ENCODE measurements at places on chromosomes 5 and 9. TPM values are rescaled to one million over a fixed set of nuclear protein-coding genes. Genes with fewer than 3 reads are reported as not detected.

The SPINK7 gene
- total RNA-seq: not detected

DNA sequence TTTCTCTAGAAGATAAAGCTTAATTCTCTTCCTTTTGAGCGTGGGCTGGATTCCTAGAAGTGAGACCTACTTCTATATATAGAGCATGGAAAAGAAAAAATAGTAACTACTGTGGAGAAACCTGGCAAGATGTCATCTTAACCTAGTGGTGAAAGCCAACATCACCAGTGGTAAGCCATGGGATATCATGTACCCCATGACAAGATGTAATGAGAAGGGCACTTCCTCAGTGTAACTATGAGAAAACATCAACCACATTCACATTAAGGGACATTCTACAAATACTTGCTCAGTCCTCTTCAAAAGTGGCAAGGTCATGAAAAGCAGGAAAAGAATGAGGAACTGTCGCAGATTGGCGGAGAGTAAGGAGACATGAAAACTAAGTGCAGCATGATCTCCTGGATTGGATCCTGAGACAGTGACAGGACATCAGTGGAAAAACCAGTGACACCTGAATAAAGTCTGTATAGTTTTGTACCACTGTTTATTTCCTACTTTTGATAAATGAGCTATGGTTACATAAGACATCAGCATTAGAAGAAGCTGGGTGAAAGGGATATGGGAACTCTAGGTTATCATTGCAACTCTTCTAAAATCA, 65.4 kb downstream of the PRRC1 start:
- H3K4me3 ChIP-seq: no peak overlapping the region
- H3K36me3 ChIP-seq: no peaks in the 10 kb centered on the region
- H3K27me3 ChIP-seq: peaks cover 5% of the 10 kb centered on the region
- no peak overlapping the region for H3K27ac ChIP-seq
- DNase-seq: no peak

The ZNF883 gene
- total RNA-seq: not detected

GRCh38 chr5:127076315-127077129, 3.2 kb upstream of the C5orf63 start:
- H3K27me3 ChIP-seq: peaks cover 3% of the 10 kb centered on the region
- no peak for DNase-seq
- H3K4me3 ChIP-seq: no peak overlapping the region
- no peak overlapping the region for H3K27ac ChIP-seq
- peaks cover 22% of the 10 kb centered on the region for H3K4me1 ChIP-seq

DNA sequence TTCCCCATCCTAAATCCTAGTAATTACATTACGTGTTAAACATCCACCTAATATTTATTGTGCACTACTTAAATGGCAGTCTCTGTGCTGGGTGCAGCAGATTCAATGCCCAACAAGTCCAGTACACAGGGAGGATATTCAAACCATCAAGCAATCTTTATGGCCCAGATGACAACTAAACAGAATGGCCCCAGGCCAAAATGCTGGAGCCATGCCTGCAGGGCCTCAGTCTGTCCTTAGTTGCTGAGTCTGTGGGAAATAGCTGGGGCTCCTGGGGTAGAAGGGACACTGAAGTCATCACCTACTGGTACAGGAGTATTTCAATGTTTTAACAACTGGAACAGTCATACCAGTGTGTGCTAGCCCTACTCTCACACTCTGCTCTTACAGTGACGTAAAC, 153.5 kb downstream of the ZNF608 start:
- H3K27ac ChIP-seq: no peak overlapping the region
- DNase-seq: no peak
- H3K4me3 ChIP-seq: no peak overlapping the region
- no peaks in the 10 kb centered on the region for H3K36me3 ChIP-seq
- no peaks in the 10 kb centered on the region for H3K4me1 ChIP-seq

The PCDHGA5 gene
- 0.31 TPM for total RNA-seq

DNA sequence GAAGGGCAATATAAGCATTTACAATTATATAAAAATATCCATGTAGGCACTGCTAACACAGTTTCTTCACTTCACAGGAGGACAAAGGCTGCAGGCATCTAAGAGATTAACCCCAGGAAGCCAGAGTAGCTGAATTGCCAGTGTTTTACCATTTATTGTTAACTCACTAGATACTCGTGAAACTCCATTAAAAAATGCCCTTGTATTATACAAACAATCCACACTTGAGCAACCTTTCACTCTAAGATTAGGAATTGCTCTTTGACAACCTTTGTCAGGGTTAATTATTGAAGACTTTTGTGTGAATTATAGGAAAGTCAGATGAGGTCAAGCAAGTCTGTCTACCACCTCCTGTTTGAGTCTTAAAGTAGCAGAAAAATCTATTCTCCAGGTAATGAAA, 317.8 kb downstream of the ADGRV1 start:
- peaks cover 10% of the 10 kb centered on the region for H3K27me3 ChIP-seq
- H3K4me3 ChIP-seq: no peak overlapping the region
- no peaks in the 10 kb centered on the region for H3K36me3 ChIP-seq
